Activated CD4-positive, alpha-beta T cell treated with anti-CD3 and anti-CD28 coated beads, Interleukin-2, amount 50 U/mL, for 4 hours (primary cell): ENCODE measurements at places on chromosomes 4 and X.

GRCh38 chr4:28179126-28179525, 1318.5 kb downstream of the STIM2 start:
- DNase-seq, result no peak

GRCh38 chrX:153854702-153855101, 24.4 kb upstream of the PDZD4 start:
- DNase-seq, result no peak

DNA sequence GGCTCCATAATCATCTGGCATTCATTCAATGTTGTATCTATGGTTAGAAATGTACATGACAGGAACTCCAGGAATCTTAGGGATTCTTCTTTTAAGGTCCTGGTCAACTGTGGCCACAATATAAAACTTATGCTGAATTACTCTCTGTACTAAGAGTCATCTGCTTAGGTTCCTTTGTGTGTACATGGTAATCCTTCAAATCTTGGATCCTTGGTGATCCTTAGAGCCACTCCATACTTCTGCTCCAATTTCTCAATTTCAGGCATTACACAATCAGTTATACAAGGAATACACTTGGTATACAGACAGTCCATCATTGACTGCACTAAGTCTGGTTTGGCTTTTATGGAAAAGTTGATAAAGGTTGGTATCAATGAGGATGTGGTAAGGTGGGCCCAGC, 5.8 kb downstream of the SRD5A3 start:
- no peak for DNase-seq

DNA sequence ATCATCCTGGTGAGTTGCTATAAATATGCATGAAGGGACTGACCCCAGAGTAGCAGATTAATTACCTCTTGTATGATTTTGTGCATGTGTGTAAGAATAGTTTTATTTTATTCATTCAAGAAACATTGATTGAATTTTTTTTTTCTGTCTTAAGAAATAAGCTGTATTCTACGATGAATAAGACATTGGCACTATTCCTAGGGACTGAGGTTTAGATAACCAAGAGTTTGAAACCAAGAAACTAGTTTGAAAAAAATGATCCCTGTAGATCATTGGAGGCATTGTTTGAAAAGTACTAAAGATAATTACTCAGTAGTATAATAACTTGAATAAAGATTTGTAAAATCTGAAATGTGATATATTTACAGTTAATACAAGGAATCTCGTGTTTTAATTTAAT, 1086.9 kb downstream of the PCDH7 start:
- no peak for DNase-seq

DNA sequence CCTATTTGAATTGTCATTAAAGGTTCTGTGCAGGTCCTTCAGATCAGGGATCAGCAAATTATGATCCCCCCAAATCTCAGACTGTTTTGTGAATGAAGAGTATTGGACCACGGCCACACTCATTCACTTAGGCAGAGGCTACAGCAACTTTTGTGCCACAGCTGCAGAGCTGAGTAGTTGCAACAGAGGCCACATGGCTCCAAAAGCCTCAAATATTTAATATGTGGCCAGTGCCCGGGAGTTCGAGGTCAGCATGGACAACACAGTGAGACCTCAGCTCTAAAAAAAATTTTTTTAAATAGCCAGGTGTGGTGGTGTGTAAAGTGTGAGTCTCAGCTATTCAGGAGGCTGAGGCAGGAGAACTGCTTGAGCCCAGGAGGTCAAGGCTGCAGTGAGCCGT, 100.7 kb downstream of the NSUN7 start:
- DNase-seq, result no peak

GRCh38 chr4:80240976-80241375, 25.5 kb upstream of the FGF5 start:
- DNase-seq, result no peak

DNA sequence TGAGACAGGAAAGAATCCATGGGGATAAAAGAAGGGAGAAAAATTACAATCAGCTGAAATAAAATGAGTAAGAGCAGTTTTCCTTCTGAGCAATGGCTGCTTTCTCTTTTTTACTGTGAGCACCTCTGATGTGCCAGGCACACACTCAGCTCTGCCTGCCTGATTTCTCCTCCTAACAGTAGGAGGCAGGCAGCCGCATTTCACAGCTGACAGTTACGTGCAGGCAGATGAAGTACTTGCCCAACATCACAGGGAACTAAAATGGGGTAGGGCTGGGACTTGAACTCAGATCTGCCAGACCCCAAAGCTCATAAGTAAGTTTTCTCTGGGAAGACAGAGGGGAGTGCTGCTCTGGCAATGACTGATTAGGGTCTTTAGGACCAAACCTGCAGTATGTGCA, 54.6 kb downstream of the C4orf50 start:
- no peak for DNase-seq

GRCh38 chr4:167966143-167966542, 126.2 kb upstream of the ANXA10 start:
- DNase-seq, result no peak

GRCh38 chrX:445727-446126, 59.0 kb upstream of the PPP2R3B start:
- no peak for DNase-seq

- no peak for DNase-seq
Measured at GRCh38 chrX:71514367-71515037, 18.4 kb upstream of the OGT start.

DNA sequence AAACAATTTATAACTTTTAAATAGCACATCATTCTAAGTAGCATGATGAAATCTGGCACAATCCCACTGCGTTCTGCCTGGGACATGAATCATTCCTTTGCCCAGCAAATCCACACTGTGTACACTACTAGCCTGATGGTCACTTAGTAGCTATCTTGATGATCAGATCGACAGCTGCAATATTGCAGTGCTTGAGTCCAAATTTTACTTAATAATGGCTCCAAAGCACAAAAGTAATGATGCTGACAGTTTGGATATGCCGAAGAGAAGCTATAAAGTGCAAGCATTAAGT, 86.6 kb upstream of the NPNT start:
- no peak for DNase-seq

DNA sequence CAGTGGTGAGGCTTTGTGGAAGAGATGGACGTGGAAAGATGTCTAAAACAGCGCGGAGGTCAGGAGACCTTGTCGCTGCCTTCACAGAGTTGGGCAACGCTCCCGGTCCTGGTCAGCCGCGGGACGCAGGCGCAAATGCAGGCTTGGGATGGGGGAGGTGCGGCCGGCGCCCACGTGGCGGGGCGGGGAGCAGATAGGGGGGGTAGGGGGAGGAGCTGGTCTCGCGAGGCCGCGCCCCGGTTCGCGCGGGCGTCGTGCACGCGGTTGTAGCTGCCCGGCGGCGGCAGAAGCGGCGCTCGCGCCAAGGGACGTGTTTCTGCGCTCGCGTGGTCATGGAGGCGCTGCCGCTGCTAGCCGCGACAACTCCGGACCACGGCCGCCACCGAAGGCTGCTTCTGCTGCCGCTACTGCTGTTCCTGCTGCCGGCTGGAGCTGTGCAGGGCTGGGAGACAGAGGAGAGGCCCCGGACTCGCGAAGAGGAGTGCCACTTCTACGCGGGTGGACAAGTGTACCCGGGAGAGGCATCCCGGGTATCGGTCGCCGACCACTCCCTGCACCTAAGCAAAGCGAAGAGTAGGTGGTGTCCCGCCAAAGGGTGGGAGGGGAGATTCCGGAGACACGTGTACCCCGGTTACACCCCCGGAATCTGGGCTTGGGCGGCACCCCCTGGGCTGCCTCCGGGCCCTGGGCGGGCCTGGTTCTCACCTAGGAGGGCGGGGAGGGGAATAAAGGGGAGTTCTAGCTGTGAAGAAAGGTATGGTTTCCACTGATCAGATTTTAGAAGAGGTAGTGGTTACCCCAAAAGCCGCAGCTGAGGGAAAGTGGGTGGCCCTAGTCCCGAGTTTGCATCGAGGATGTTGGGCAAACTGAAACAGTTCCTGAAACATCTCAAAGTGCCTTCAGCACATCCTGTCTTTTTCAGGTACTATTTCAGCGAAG, at the start of gene PRDX4:
Gene PRDX4 (plus strand): TSS at position 255 of the 939 bp plus-strand sequence. CDS start 78 bp downstream, at position 333.
- peak; percentile 66 for DNase-seq

- no peak for DNase-seq
Measured at GRCh38 chrX:20974326-20974725, 399.9 kb upstream of the CNKSR2 start.

DNA sequence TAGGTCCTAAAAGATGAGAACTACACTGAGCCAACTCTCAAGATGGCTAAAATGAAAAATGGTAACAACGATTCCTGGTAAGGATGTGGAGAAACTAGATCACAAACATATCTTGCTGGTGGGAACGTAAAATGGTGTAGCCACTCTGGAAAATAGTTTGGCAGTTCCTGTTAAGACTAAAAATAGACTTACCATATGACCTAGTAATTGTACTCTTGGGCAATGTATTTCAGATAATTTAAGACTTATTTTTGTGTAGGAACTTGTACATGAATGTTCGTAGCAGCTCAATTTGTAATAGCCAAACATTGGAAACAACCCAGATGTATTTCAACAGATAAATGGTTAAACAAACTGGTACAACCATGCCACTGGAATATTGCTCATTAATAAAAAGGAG, 106.2 kb downstream of the HDAC8 start:
- no peak for DNase-seq

GRCh38 chrX:79325263-79325958, 41.7 kb downstream of the ITM2A start:
- DNase-seq, result peak; percentile 3

- DNase-seq, result no peak
Measured at GRCh38 chr4:32562010-32562409, 1841.8 kb downstream of the PCDH7 start.

DNA sequence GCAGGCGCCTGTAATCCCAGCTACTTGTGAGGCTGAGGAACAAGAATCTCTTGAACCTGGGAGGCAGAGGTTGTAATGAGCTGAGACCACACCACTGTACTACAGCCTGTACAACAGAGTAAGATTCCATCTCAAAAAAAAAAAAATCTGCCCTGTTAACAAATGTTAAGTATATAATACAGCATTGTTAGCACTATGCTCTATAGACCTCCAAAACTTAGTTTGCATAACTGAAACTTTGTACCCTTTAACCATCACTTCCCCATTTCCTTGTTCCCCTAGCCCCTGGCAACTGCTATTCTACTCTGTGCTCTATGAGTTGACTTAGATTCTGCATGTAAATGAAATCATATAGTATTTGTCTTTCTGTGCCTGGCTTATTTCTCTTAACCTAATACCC, 76.7 kb downstream of the TAB3 start:
- DNase-seq, result no peak

GRCh38 chr4:826508-827208, 729 bp upstream of the CPLX1 start:
- no peak for DNase-seq

GRCh38 chr4:120633810-120634209, 288.7 kb downstream of the PRDM5 start:
- DNase-seq, result no peak
